Activated CD8-positive, alpha-beta memory T cell treated with anti-CD3 and anti-CD28 coated beads, Interleukin-2, amount 10 ng/mL, durations not matched to agents 7 days and 5 days (primary cell): ENCODE measurements at places on chromosomes 16 and 17.

GRCh38 chr17:62630365-62631085 is 3.1 kb downstream of the MRC2 start:
- DNase-seq = no peak

DNA sequence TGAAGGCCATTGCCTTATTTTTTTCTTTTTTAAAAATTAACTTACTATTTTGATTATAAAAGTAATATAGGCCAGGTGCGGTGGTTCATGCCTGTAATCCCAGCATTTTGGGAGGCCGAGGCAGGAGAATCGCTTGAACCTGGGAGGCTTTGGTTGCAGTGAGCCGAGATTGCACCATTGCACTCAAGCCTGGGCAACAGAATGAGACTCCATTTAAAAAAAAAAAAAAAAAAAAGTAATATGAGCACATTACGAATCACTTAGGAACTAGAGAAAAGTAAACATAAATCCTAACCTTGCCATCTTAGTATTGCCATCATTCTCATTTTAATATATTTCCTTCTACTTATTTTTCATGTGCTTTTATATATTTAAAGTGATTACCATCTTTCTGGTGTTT is 12.9 kb upstream of the TACO1 start:
- no peak for DNase-seq

GRCh38 chr16:2835638-2836493 is 5.8 kb downstream of the ZG16B start:
- DNase-seq = no peak

DNA sequence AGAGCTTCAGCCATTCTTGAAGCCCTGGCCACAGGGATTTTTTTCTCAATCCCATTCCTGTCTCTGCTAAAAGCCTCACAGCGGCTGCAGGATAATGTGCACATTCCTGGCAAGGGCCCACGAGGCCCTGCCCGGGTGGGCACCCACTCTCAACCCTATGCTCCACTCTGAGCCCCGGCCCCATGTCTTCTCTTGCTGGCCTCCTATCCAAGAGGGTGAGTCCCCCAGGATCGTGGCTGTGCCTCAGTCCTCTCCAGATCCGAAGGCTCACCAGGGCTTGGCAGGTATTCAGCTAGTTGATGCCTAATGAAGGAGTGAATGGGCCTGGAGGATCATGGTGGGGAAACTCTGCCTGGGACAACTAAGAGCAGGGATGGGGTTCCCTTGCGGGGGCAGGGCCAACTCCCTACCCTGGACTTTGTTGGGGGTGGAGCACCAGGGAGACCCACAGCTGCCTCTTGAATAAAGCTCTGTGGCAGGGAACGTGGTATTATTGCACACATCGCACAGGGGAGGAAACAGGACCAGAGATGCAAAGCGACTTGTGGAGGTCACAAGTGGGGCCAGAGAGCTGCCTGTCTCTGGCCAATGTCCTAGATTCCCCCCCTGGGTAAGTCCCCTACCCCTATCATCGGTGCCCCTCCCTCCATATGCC is 5.4 kb downstream of the ARHGAP27 start:
- no peak for DNase-seq

DNA sequence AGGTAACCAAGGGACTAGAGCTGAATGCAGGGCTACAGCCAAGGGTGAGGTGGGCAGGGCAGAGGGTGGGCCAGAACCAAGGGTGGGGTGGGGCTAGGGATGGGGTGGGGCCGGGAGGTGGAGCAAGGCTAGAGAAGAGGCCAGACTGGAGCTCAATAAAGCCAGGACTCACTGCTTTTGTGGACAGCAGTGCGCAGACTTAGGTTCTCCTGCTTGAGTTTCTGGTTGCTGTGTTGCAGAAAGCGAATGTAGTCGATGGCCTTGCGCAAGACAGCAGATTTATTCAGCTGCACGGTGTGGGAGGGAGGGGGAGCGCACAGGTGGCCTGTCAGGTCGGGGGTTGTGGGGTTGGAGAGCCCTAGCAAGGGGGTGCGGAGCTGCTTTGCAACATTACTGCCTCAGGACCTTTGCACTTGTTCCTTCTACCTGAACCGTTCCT is 18.7 kb downstream of the SREBF1 start:
- no peak for DNase-seq

DNA sequence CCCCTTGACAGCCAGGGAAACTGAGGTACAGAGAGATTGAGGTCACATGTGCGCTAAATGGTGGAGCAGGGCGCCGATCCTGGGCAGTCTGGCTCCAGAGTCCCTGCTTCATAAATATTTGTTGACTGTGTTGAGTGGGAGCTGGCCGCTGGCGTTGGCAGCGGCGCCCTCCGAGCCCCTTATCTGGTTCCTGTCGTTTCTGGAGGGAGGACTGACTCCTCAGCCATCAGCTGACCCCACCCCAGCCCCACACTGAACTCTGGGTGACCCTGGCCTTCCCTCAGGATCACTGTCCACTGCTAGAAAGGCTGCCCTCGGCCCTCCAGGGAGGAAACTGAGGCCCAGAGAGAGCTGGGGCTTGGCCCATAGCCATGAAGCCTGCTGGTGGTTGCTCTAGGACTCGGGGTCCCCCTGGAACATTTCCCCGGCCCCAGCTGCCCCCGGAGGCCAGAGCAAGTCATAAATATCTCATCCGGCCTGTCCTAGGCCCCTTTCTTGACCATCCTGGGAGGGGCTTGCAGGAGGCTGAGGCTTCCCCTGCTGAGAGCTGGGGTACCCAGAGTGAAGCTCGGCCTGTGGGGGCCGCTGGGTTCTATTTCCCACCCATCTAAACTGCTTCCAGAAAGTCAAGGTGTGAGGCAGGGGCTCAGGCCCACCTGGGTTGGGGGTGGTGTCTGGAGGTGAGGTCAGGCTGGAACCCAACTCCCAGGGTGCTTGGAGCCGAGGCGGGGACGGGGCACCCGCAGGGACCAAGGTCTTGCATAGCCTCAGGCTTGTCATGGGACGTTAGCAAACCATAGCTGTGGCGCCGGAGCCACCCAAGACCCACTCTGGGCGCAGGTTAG is 51.7 kb upstream of the GSE1 start:
- no peak for DNase-seq

DNA sequence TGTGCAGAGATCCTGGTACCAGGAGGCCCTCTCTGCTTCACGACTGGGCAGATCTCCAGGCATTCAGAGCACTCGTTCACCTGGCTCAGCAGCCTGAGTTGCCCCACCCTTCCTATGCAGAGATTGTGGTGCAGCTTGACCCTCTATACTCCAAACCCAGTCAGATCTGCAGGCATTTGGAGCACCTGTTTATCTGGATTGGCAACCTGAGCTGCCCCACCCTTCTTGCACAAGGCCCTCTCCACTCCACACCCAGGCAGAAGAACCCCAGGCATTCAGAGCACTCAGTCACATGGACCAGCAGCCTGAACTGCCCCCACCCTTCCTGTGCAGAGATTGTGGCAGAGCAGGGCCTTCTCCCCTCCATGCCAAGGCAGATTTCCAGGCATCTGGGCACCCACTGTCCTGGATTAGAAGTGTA is 88.4 kb upstream of the CDH5 start:
- DNase-seq = peak; percentile 21

DNA sequence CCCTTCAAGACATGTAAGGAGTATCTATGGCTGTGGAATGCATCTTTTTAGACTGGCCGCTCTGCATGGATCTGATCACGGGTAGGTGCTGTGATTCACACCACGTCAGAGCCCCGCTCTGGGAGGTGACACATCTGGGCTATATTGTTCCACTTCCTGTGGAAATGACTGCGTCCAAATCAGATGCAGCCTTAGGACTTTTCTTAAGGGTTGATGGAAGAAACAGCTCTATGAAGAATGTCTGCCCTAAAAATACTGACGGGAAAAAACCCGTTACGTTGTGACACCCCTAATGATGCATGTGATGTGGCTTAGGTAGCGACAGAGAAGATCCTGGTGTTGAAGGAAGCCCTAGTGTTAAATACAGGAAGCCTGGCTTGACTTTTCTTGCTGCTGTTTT is 12.2 kb downstream of the BANP start:
- peak; percentile 79 for DNase-seq

GRCh38 chr17:6523330-6523729 is 33.0 kb downstream of the PITPNM3 start:
- DNase-seq = no peak

GRCh38 chr17:70987867-70988340 is 818.6 kb downstream of the KCNJ2 start:
- no peak for DNase-seq

DNA sequence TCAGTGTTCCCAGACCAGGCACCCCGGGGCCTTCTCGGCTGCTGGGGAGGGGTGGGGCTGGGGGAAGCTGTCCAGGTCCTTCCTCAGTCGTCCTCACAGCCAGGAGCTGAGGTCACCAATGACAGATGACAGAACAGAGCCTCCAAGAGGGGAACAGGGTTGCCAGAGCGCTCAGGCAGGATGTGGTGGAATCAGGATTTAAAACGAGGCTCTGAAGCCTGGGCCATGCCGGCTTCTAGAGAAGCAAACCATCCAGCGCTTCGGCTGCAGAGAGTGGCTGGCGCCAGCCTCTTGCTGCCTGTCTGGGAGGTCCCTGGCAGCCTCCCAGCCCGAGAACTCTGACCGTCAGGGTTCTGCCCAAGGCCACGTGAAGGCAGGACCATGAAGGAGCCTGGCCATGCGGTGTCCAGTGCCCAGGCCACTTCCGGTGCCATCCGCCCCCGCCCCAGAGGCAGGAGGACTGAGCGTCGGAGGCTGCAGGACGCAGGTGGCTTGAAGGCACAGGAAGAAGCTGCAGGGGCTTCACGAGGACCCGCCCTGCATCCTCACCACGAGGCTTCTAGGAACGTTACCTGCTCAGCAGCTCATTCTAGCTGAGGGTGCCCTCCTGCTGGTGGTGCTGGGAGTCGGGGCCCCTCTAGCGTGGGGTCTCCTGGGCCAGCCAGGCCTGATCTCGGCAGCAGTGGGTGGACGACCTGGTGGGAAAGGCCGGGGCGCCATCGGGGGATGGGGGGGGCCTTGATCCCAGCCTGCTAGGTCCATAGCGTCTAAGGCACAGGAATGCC is 78.5 kb downstream of the KLHDC4 start:
- no peak for DNase-seq

DNA sequence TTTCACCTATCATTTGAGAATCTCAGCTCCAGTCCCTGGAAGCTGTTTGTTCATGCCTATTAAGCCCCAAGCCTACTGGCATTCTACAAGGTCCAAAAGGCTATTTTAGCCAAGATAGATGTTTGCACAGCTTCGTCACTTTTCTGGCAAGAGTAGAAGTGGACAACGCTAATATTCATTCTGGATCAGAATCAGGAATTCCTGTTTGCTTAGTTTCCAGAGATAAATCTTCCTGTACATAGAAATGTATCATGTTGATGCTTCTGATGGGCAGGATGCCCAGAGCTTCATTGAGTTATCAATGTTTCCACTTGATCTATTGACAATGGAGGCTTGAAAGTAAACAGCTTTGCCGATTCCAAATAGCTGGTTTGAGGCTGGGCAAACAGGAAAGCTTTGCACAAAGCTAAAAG is 260.7 kb upstream of the CA10 start:
- DNase-seq = no peak

DNA sequence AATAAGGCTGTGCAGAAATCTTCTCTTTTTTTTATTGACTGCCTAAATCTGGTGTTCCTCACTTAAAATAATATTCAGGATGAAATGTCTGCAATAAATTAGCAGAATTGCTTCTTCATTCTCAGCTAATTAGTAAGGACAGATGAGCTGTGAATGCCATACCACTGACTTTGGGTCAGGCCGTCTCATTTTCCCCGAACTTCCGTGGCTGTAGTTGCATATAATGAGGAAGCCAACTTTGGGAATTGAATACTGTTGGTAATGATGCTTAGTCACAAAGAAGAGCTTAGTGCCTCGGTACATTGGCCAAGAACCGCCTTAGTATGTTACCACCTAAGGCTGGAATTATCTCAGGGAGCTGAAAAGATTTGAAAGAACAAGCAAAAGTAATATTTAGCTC is 47.6 kb downstream of the NUP93 start:
- no peak for DNase-seq

DNA sequence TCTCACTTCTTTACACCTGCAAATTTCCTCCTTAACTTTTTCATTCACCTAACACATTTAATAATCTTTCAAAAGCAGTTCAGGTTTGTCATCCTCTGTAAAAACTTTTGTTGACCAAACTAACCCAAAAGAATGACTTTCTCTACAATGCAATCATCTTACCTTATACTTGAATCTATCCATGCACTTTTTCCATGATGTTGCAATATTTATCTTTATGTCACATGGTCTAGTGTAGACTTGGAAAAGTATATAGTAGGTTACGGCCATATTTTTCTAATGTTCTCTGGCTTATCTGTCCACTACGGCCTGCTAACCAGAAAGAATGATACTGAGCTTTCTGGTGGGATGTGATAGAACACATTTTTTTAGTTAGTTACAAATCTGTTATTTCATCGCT is 431.0 kb upstream of the SOX9 start:
- DNase-seq = no peak

GRCh38 chr17:16886655-16887322 is 85.1 kb downstream of the TNFRSF13B start:
- no peak for DNase-seq

- no peak for DNase-seq
Measured at GRCh38 chr16:852451-853185, 52.1 kb upstream of the GNG13 start.

GRCh38 chr16:66544016-66544757 is 5.7 kb downstream of the TK2 start:
- DNase-seq = no peak

DNA sequence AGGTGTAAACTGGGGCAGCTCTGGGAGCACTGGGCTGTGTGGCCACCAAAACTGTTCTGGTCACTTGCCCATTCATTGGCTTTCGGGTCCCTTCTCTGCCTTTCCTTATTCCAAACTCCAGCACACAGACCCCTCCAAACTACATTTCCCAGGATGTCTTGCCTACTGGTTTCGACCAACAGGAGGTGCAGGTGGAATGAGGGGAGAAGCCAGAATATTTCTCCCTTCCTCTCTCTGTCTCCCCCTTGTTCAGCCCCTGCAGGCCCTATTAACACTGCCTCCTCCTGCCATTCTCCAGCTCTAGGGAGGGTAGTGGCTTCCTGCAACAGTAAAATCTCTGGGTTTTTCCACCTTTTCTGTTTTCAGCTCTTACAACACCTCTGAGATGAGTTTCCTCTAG is 13.2 kb upstream of the NAGPA start:
- no peak for DNase-seq

- peak; percentile 73 for DNase-seq
Measured at GRCh38 chr17:76678330-76678729, 32.4 kb downstream of the MXRA7 start.

DNA sequence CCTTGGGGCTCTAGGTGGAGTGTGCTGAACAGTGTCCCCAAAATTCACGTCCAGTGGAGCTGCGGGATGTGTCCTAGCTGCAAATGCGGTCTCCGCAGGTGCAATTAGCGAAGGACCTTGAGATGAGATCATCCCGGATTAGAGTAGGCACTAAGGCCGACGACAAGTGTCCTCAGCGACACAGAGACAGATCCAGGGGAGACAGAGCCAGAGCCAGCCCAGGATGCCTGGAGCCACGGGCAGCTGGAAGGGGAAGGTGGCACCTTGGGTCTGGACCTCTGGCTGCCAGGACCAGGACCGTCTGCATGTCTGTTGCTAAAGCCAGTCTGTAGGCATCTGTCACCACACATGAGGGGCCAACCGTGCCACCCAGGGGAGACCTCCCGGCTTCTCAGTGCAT is 24.5 kb downstream of the SLC7A5 start:
- DNase-seq = no peak
